ENCODE measurements at places on chromosomes 5 and 9. TPM values are rescaled to one million over a fixed set of nuclear protein-coding genes. Genes with fewer than 3 reads are reported as not detected.

The IL13 gene
- total RNA-seq = not detected

The FABP6 gene
- 1.1 TPM for total RNA-seq

The LECT2 gene
- total RNA-seq = not detected

The PITX1 gene
- 14.2 TPM for total RNA-seq

The LTC4S gene
- total RNA-seq = 0.63 TPM

The TSLP gene
- not detected for total RNA-seq

The CDK7 gene
- total RNA-seq = 79.7 TPM

The LCN9 gene
- total RNA-seq = not detected

The ZFP37 gene
- 1.6 TPM for total RNA-seq

The ADCY2 gene
- not detected for total RNA-seq
